ENCODE measurements at places on chromosomes 5 and 9.

DNA sequence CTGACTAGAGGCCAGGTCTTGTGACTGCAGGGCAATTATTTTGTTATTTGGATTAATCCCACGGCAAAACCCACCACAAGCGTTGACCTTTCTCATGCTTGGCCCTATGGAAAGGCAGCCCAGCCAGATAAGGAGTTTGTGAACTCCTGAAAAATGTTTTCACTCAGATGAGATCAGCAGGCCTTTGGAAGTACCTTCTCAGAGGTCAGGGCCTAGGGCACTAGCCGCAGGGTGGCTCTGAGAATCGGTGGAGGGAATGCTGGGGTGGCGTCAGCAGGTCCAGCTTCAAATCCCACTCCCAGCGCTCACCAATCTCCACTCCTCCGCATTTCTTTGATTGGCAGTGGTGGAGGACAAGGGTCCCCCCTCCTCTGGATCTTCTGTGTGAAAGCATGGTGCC is 194.4 kb downstream of the GADD45G start:
- DNase-seq: no peak

DNA sequence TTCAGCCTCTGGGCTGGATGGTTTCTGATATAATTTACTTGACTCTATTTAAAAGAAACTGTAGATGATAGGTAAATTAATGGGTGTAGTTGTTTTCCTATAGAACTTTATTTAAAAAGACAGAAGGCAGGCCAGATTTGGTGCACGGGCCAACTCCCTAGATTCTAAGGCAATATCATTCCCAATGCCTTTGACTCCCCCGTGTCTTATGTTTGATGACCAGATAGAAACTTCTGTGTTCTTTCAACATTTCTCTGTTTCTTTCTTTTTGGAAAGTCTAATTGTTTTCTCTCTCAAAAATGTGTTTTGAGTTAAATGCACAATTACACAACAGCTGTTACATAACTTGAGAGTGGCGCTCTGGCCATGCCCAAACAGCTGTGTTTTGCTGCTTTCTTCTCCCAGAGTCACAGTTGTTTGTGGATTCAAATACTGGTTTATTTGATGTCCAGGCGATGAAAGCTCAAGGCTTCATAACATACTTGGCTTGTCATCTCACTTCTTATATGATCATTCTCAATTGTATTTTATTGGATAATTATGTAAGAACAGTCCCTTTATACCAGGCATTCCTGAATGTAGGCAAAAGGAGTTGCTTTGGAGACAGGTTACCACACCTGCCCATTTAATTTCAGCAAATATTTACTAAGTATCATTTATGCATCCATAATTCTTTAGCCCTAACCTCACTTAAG is 1.7 kb upstream of the ALDH1A1 start:
- no peak for DNase-seq

DNA sequence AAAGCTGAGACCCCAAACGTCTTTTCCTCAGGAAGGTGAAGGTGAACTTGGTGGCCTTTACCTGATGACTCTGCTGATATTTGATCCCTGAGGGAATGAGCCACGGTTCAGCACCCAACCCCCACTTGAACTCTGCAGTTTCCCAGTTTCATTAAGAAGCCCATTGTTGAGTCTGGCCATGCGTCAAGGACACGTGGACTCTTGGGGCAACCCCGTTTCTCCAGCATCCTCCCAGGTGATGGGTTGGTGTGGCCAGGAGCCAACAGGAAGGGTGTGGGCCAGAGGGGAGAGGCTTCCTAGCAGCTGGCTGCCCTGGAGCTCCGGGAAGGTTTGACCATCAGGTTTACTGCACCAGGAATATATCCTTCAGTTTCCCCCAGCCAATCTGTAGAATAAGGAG is 59.5 kb upstream of the GNE start:
- DNase-seq: no peak

- no peak for DNase-seq
Measured at GRCh38 chr5:90022002-90022710, 387.4 kb downstream of the CETN3 start.

DNA sequence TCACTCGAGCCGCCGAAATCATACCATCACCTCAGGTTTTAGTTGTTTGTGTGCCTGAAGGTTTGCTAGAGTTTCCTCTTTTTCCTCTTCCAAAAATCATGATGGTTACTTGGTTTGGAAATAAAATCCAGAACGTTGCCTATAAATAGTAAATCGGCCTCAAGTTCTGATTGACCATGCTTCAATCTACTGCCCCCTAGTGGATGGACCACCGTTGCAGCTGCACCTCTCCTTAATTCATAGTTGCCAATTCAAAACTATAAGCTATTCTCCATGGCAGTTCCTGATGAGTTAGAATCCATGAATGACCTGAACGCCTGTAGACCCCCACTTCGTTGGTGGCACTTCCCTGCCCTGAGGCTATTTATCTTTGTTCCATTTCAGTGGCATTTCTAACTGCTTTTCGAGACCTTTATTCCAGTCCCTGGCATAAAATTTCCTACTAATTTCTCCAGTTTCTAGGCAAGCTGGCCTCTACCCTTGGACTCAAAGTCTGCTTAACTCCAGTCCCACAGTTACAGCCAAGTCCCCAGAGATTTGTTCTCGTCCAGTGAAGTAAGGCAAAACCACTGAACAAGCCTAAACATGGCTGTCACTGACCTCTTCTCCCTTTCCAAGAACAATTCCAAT is 422.6 kb downstream of the EFNA5 start:
- DNase-seq: no peak

- DNase-seq: no peak
Measured at GRCh38 chr9:11269036-11269435, 656.2 kb upstream of the PTPRD start.

- no peak for DNase-seq
Measured at GRCh38 chr5:10235350-10235749, 14.3 kb downstream of the ATPSCKMT start.

GRCh38 chr5:94744906-94745305 is 126.4 kb downstream of the SLF1 start:
- no peak for DNase-seq

- DNase-seq: no peak
Measured at GRCh38 chr9:96215841-96216240, 86.1 kb downstream of the HSD17B3 start.

Measured in stimulated activated CD8-positive, alpha-beta memory T cell treated with anti-CD3 and anti-CD28 coated beads, Interleukin-4, amount 100 ng/mL, for 1 hour (primary cell).